ENCODE measurements at places on chromosomes 3 and 15.

GRCh38 chr15:100929641-100930042 lies 10.5 kb downstream of the LRRK1 start:
- H3K4me3 ChIP-seq: no peak overlapping the region
- DNase-seq: no peak
- peaks cover 74% of the 10 kb centered on the region for H3K4me1 ChIP-seq
- no peaks in the 10 kb centered on the region for H3K27me3 ChIP-seq
- peak overlapping the region; percentile 81 for H3K27ac ChIP-seq

DNA sequence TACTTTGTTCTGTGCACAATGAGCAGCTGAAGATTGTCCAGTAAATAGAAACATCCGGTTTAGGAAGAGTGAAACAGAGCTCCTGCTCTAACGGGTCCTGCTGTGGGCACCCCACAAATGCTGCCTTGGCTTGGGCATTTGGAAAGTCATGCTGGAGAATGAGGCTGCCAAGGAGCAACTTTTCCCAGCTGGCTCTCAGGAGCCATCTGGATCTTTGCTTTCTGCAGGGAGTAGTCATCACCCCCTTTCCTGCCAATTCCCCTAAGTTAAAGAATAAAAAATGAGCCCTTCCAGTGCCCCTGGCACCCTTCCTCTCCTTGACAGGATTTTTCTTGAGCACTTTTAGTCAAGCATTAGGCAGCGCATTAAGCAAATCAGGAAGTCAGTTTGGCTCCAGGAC lies 90.0 kb downstream of the FAM43A start:
- no peaks in the 10 kb centered on the region for H3K27me3 ChIP-seq
- H3K27ac ChIP-seq: no peak overlapping the region
- no peaks in the 10 kb centered on the region for H3K36me3 ChIP-seq
- no peak overlapping the region for H3K4me3 ChIP-seq
- H3K4me1 ChIP-seq: no peaks in the 10 kb centered on the region

DNA sequence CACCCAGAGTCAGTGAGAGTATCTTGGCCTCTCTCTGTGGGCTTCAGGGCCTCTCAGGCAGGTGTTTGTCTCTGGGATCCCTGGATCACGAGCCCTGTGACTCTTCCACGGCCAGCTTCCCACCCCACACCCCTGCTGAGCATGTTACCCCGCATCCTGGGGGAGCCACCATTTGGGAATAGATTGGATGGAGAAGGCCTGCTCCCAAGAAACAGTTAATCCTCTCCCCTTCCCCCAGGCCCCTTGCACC lies 15.5 kb upstream of the SRP14 start:
- no peak overlapping the region for H3K4me3 ChIP-seq
- H3K27me3 ChIP-seq: no peaks in the 10 kb centered on the region
- DNase-seq: no peak
- H3K4me1 ChIP-seq: peaks cover 58% of the 10 kb centered on the region
- peak overlapping the region; percentile 89 for H3K27ac ChIP-seq

DNA sequence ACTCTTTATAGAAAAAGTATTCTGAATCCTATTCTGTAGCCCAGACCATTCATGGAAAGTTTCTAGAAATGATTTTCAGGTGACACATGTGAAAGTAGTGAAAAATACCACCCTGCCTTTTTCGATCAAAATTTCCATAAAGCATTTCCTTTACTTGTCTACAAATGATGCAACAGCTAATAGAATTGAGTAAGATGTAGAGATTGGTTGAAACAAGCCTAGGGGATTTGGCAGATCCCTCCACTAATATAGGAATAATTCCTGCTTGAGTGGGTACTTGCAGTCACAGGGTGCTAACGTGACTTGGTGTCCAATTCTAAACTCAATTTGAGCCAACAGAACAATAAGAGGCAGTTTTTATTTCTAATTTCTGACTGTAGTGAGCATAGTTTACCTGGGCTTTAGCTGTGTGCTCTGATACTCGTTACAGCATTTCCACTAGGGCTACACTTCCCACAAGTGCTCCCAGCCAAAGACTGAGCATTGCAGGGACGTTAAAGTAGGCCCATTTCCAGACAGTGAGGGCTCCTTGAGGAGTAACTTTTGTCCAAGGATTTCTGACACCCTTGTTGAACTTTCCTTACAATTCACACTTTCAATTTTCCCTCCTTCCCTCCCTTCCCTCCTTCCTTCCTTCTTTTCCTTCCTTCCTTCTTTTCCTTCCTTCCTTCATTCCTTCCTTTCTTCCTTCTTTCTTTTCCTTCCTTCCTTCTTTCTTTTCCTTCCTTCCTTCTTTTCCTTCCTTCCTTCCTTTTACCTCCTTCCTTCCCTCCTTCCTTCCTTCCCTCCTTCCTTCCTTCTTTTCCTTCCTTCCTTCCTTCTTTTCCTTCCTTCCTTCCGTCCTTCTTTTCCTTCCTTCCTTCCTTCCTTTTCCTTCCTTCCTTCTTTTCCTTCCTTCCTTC lies 53.9 kb upstream of the TP63 start:
- H3K27me3 ChIP-seq: no peaks in the 10 kb centered on the region
- no peak for DNase-seq
- no peak overlapping the region for H3K4me3 ChIP-seq
- H3K27ac ChIP-seq: no peak overlapping the region
- H3K4me1 ChIP-seq: peaks cover 12% of the 10 kb centered on the region
- H3K36me3 ChIP-seq: no peaks in the 10 kb centered on the region

- H3K4me3 ChIP-seq: no peak overlapping the region
- no peaks in the 10 kb centered on the region for H3K27me3 ChIP-seq
- no peaks in the 10 kb centered on the region for H3K36me3 ChIP-seq
- no peaks in the 10 kb centered on the region for H3K4me1 ChIP-seq
Measured at GRCh38 chr3:57152151-57153143, 12.7 kb downstream of the IL17RD start.
